ENCODE measurements at places on chromosomes 6 and 20.

GRCh38 chr6:116500969-116501433, 10.4 kb upstream of the CALHM5 start:
- DNase-seq: no peak

DNA sequence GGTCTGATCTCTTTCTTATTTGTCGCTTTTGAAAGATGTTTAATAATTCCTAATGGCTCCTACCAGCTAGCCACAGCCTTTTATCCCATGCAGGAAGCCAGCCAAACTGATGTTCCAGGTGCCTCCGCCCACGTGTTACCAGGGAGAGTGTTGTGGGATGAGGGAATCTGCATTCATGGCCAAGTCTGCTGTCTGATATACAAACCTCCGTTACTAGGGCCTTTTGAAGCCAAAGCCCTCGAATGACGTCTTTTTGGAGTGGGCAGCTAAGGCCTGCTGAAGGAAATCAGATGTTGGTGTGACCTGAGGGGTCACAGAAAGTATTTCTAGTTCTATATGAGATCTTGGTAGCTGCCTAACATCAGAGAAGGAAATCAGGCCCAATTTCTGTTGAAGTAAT, 21.3 kb downstream of the STK35 start:
- DNase-seq: no peak

GRCh38 chr6:150883521-150883920, 18.0 kb downstream of the MTHFD1L start:
- no peak for DNase-seq

DNA sequence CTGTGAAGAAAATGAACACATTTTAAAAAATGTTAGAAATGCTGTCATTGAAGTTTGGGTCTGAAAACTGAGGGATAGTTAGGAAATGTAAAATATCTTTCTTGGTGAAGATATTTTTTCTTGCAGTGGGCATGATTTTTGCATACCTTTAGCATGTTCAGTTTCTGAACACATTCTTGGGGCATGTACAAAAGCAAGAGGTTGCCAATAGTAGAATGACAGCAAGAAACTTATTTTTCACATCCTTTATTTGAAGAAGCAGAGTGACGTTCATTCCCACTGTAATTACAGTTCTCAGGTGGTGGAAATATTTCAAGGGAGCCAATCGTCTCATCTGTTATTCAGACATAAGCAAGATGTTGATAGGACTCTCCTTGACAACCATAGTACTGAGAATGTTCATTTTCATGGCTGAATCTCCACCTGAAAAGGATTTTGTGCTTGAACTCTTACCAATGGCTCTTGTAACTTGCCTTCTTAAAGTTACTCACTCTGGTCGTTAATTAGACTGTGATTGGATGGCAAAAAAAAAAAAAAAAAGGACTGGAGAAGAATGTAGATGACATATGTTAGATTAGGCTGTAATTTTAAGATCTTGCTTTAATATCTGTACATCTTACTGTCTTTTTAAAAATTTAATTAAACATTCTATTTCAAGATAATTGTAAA, 74.4 kb downstream of the DOK5 start:
- DNase-seq: no peak

DNA sequence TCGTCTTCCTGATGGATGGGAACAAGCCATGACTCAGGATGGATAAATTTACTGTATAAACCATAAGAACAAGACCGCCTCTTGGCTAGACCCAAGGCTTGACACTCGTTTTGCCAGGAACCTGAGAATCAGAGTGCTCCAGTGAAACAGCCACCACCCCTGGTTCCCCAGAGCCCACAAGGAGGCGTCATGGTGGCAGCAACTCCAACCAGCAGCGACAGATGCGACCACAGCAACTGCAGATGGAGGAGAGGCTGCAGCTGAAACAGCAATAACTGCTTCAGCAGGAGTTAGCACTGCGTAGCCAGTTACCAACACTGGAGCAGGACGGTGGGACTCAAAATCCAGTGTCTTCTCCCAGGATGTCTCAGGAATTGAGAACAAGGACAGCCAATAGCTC, 100.9 kb upstream of the SAMD5 start:
- DNase-seq: no peak

DNA sequence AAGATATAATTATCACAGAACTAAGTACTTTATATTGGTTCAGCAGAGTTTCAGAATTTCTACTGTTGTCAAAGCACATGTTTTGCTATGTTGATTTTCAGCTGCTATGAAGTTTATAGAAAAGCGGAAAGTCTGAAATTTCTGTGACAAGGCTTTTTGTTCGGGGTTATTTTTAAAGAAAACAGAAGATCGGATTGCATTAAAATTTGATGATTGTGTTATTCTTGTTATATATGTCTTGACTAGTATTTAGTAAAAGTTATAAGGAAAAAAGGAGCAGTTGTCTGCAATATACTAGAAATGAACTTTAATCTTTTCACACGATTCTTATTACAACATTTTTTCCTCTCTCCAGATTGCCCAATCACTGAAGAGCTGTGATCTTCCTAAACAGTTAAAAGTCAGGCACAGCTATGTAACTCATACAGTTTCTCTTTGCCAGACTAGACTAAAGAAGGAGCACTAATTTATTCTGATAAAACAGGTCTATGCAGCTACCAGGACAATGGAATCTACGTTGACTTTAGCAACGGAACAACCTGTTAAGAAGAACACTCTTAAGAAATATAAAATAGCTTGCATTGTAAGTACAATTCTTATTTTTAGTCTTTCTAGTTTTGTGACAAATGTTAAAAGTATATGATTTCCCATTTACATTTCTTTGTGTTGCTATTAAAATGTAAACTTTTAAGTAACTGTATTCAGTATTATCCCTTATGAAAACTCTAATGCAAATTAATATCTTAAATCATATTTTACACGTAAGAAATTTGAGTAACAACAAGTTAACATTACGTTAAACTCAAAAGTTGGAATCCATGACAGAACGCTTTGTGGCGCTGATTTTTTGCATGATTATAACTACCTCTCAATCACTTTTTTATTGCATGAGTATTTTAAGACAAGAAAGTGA, at the start of gene ENPP3:
Gene ENPP3 (plus strand): TSS at position 423 of the 913 bp plus-strand sequence. CDS start 83 bp downstream, at position 506.
- DNase-seq: no peak

- no peak for DNase-seq
Measured at GRCh38 chr20:25073544-25073943, 8.4 kb downstream of the VSX1 start.

DNA sequence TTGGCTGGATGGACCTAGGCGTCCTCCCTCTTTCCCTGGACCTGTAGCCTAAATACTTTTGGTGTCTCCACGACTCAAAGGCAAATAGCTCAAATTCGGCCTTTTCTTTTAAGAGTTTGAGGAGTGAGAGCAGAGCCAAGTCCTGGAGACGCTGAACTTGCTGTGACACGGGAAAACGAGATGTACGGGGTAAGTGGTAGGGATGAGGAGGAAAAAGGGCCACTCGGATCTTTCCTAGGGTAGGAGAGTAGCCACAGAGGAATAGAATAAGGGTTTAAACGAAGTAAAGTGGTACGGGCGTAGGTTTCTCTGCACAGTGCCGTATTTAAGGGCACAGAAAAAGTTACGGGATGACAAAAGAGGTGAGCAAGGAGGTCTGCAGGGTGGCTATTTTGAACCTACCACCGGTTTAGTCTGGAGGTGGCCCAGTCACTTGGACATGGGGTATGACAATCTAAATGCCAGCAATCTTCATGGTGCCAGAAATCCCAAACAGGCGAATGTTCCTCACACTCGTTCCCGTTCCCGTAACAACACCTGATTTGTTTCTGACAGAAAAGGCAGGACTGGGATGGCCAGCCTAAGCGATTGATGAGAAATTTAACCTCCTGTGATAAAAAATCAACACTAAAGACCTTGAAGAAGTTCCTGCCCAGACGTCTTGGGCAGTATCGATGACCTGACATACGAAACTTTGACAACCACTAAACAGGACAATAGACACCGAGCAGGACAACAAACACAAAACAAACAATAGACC, 149.3 kb downstream of the TRIM27 start:
- no peak for DNase-seq

GRCh38 chr6:71489736-71490135, 201.1 kb downstream of the OGFRL1 start:
- DNase-seq: no peak

DNA sequence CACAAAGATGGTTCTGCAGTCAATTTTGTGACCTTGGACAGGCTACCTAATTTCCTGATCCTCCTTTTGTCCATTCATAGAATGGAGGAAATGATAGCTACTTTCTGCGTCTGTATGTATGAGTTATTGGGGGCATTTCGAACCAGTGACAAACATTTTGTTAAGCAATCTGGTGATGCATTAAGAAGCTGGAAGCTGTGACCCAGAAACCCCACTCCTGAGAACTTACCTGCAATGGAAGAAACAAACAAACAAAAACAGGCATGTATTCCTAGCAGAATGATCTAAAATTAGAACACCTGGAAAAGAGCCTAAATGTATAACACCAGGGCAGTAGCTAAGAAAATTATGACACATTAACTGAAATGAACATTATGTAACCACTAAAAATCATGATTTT, 33.4 kb upstream of the PRND start:
- no peak for DNase-seq

- no peak for DNase-seq
Measured at GRCh38 chr6:47209632-47210031, 100.1 kb downstream of the TNFRSF21 start.

GRCh38 chr6:4801491-4802110, 25.4 kb downstream of the CDYL start:
- DNase-seq: no peak

DNA sequence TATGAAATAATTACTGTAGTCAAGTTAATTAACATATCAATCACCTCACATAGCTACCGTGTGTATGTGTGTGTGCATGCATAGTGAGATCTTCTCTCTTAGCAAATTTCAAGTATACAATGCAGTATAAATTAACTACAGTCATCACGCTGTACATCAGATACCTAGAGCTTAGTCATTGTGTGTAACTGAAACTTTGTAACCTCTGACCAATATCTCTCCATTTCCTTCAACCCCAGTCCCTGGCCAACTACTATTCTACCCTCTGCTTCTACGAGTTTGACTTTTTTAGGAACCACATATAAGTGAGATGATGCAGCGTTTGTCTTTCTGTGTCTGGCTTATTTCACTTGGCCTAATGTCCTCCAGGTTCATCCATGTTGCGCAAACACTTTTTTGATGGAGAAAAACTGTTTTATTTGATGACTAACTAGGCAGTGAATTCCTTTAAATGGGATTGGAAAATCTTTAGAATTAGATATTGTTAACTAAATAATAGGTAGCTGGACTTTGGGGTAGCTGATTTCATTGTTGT, 459.5 kb downstream of the DHX35 start:
- DNase-seq: no peak

GRCh38 chr6:37691904-37692806, 5.5 kb downstream of the MDGA1 start:
- DNase-seq: peak; percentile 39

GRCh38 chr6:56004426-56004825, 129.0 kb upstream of the BMP5 start:
- no peak for DNase-seq

- no peak for DNase-seq
Measured at GRCh38 chr6:146281651-146282362, 252.9 kb downstream of the GRM1 start.

GRCh38 chr6:80640176-80640575, 533.7 kb downstream of the BCKDHB start:
- DNase-seq: no peak

DNA sequence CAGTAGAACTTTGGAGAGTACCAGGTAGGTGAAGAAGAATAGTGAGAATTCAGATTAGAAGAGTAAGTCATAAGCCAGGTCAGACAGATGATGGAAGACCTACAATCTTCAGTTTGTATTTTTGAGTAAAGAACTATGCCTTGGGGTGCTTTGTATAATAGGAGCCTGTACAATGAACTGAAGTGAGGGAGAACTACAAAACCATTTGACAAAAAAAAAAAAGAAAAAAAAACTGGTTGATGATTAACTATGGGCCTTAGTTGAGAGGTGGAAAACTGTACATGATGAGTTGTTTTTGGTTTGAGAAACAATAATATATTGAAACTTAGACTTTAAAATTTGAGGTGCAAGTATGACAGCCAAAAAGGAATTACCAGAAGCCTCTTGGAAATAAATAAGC, 25.7 kb downstream of the VTA1 start:
- no peak for DNase-seq

- peak; percentile 57 for DNase-seq
Measured at GRCh38 chr6:148761527-148762011, 14.7 kb downstream of the UST start.

- no peak for DNase-seq
Measured at GRCh38 chr6:37126493-37126958, 43.4 kb upstream of the PIM1 start.

GRCh38 chr6:19731282-19731681, 105.9 kb upstream of the ID4 start:
- no peak for DNase-seq

DNA sequence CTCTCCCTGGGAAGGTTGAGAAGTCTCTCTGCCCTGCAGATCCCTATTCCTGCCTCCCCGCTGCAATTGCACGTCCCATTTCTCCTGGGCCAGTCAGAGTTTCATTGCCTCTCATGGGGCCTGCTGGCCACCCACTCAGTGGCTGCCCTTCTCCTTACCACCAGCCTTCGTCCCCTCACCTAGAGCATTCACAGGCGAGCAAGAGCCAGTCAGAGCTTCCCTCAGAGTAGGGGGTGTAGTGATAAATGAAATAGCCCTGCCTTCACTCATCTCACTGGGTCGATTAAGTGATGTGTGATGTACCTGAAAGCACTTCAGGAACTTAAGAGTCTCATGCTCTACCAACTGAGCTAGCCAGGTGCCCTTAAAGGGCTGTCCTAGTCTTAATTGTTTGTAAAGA, 52.0 kb upstream of the FANCE start:
- no peak for DNase-seq

DNA sequence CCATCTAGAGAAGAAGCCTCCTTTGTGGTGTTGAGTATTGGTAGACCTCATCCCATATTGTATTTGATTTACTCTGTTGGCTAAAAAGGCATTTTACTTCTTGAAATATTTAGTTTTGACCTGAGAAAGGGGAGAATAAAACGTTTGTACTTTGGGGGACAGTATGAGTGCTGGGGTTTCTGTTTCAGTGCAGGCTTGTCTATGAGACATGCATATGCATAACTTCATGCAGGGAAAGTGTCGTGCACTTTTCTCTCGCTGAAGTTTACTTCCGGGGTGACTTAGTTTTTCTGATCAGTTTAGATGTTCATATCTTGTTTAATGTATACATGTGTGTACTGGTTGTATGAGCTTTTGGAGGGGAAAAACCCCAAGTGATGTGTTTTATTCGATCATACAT, 59.5 kb downstream of the UTRN start:
- DNase-seq: no peak
